A673 (cell line): ENCODE measurements at places on chromosomes 6 and 20.
A peak's percentile ranks its signal among the peaks of the same experiment; 100 is the strongest.

DNA sequence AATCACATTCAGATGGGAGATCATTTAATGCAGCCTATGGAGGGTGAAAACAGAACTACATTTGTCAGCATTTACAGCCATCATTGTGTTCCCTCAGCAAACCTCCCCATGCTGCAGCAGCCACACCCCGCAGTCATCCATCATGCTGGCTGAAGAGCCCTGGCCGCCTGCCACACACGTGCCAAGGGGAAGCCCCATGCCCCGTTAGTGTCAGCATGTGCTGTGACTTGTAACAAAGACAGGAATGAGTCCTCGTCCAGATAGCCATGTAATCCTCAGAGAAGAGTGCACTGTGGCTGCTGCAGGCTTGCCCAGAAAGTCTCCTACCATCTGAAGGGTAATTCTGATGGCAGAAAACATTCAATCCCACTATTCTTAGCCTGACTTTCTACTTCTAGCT lies 1097.8 kb downstream of the KIF16B start:
- peak; percentile 0 for DNase-seq

GRCh38 chr20:44835661-44836221 lies 25.4 kb upstream of the RIMS4 start:
- no peak for DNase-seq

DNA sequence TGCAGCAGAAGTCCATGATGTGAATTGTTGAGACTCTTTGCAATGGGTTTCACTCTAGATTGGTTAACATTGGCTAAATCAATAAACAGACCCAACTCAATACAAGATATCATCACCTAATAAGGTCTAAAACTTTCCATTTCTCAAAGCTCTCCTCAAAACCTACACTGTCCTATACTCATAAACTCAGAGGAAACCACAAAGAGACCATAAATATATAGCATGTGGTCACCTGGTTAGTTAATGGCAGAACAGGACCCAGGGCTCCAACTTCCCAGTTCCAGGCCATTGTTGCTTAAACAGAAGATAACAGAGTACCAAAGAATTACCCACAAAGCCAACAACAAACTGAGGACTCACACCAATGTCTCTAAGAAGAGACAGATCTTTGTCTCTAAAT lies 12.0 kb downstream of the RTN4IP1 start:
- DNase-seq, result no peak

GRCh38 chr6:128979071-128979470 lies 96.1 kb downstream of the LAMA2 start:
- DNase-seq, result no peak

- DNase-seq, result no peak
Observed at GRCh38 chr6:43459535-43459934, 4.2 kb upstream of the DLK2 start.

DNA sequence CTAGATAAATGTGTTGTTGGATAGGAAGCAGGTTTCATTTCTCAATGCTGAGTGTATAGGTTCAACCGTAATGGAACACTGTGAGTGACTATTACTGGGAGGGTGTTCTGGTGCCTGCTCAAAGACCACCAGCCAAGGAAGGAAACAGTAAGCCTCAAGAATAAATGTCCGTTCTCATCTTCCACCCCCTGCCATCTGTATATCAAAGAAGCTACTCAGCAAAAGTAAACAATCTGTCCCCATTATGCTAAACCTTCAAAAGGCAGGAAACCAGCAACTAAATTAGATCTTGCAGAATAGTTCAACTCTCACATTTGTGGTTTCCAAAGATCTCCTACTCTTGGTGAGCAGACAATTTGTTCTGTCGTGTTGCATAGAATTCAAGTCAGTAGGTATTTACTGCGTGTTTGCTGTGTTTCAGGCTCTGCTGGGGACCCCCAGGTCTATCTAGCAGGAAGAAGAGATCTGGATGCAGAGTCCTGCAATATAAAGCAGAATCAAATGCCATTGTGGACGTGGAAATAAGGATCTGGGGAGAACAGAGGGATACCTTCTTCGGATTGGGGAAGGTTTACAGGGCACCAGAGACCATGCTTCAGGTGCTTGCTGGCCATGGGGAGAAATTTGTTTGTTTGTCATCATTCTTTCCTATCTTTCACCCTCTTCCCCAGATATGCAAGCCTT lies 87.3 kb downstream of the SCML4 start:
- DNase-seq, result no peak

DNA sequence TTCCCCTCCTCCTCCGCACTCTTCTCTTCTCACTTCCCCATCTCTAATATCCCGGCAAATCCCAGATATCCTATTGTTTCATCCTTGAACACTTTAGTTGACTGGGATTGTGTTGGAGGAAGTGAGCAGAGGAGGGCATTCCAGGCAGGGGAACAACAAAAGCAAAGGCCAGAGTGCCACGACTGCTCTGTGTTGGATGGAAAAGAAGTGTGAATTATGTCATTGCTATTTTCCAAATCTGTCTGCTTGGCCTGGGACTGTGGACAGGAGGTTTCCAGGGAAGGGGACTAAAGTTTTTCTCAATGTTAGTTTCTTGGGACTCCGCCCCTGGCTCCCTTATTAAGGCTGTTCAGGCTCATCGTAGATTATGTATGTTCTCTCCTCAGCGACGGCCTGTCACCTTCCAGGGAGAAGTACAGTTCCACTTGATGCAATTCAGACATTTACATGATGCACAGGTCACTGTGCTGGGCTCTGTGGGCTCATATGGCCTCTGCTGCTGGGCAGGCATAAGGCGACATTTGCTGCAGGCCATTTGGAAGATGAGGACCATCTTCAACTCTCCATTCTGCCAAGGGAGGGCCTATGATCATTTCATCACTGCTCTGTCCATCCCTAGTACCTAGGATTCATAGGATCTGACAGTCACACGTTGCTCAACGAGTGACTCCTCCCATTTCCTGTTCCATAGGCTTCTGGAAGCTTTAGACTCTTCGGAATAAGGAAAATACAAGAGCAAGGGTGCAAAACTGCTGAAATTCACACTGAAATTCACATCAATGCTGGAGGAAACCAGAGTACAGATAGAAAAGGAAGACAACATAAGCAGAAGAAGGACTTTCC lies 99.1 kb upstream of the KCNK16 start:
- no peak for DNase-seq

DNA sequence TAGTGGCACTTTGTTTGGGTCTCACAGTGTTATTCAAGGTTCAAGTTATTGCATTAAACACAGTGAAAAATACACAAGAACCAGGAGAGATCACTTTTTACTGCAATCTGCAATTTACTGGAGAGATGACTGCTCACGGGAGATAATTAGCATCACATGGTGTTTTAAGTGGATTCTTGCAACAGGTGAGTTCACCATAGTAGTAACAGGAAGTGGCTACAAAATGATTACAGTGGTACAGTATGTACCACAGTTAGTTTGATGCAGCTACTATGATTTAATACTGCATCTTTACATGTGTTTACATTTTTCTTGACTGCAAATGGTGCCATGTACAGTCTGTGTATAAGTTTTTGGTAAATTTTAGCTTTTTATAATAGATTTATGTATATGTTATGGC lies 96.5 kb upstream of the SCP2D1 start:
- DNase-seq, result no peak

- no peak for DNase-seq
Observed at GRCh38 chr6:37700620-37700973, 2.9 kb upstream of the MDGA1 start.

DNA sequence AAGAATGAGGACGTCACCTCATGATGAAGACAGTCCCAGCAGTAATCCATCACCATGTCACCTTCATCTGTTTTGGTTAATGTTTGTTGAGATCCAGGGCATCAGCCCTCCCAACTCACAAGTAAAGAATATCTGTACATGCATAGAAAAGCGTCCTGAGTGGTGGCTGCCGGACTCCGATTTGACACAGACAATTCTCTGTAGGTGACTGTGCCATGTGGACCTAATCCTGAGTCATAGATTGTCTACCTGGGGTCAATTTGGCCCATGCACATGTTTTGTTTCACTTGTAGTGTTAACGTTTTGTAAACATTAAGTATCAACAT lies 168.4 kb upstream of the UST start:
- no peak for DNase-seq

DNA sequence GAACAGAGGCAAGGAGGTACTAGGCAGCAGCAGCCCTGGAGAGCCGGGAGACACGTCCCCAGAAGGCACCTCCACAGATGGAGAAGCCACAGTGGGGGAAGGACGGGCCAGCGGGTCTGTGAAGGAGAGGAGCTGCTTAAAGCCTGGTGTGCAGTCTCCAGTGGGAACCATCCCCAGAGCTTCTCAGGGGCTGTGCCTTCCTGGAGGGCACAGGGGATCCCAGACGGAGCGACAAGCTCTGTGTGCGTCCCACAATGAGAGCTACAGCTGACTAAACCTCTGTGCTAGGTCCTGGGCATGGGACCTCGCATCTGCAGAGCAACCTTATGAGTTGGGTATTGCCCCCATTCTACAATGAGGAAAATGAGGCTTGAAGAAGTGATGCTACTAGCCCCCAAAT lies 50.7 kb downstream of the EZR start:
- no peak for DNase-seq

DNA sequence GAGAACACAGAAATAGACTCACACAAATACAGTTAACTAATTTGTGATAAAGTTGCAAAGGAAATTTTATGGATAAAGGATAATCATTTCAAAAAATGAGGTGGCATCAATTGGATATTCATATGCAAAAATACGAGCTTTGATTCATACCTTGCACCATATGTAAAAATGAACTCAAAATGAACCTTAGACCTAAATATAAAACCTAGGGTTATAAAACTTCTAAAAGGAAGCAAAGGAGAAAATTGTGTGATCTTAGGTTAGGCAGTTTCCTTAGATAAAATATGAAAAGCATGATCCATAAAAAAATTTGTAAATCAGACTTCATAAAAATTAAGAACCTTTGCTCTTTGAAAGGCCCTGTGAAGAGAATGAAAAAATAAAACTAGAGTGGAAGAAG lies 85.5 kb downstream of the F13A1 start:
- DNase-seq, result no peak

DNA sequence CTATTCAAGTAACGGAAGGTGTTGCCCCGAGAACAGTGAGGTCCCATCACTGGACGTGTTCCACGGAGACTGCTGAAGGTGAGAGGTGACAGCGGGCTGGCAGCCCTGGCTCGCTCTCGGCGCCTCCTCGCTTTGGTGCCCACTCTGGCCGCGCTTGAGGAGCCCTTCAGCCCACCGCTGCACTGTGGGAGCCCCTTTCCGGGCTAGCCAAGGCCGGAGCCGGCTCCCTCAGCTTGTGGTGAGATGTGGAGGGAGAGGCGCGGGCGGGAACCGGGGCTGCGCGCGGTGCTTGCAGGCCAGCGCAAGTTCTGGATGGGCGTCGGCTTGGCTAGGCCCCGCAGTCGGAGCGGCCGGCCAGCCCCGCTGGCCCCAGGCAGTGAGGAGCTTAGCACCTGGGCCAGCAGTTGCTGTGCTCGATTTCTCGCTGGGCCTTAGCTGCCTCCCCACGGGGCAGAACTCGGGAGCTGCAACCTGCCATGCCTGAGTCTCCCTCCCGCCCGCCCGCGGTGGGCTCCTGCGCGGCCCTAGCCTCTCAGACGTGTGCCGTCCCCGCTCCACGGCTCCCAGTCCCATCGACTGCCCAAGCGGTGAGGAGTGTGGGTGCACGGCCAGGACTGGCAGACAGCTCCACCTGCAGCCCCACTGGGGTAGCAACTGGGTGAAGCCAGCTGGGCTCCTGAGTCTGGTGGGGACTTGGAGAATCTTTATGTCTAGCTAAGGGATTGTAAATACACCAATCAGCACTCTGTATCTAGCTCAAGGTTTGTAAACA lies 77.6 kb downstream of the RNF182 start:
- DNase-seq, result no peak

GRCh38 chr6:64290867-64291266 lies 655.3 kb downstream of the PHF3 start:
- no peak for DNase-seq

- no peak for DNase-seq
Observed at GRCh38 chr6:44058617-44059358, 68.5 kb downstream of the MRPL14 start.

GRCh38 chr20:54112221-54112884 lies 42.0 kb upstream of the BCAS1 start:
- DNase-seq, result no peak

GRCh38 chr6:77332915-77333623 lies 130.2 kb downstream of the HTR1B start:
- DNase-seq, result no peak

DNA sequence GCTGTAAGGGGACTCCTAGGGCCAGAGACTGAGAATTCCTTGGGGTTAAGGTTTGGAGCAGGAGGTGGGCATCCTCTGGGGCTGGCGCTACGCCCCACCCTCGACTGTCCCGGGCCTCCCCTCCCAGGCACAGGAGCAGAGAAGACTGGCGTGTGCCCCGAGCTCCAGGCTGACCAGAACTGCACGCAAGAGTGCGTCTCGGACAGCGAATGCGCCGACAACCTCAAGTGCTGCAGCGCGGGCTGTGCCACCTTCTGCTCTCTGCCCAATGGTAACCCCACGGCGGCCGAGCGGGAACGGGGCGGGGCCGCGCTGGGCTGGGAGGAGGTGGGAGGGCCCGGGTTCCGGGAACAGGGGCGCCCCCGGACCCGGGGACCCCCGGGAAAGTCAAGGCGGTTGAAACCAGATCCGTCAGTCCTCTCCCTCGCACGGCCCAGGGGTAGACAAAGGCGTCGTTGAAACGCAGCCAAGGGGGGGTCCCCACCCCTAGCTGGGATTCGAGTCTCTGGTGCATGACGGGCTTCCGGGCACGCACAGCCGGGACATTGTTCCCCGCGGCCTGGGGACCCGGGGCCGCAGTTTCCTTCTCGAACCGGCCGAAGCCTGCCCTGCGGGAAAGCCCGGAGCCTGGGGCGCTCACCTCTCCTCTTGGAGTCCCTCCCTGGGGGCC lies 844 bp downstream of the WFDC2 start:
- no peak for DNase-seq

DNA sequence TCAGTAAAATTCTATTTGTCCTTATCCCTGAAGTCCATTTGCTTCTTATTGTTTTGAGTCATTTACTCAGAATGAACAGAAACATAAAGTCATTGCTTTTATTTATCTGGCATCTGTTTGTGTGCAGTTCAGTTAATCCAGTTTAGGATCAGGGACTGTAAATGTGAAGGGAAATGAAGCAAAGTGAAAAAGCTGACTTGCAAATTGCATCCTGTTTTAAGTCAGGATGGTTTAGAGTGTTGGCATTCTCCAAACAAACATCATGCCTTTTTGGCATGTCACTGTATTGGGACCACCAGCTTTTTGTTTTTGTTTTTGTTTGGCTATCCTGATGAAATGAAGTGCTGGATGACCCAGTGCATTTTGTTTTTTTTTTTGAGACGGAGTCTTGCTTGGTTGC lies 100.2 kb upstream of the CLDN20 start:
- DNase-seq, result no peak
